ENCODE measurements at places on chromosomes 2 and 18.
A peak's percentile ranks its signal among the peaks of the same experiment; 100 is the strongest.

- DNase-seq = peak; percentile 32
Observed at GRCh38 chr2:218713922-218714321, 3.3 kb downstream of the TTLL4 start.

DNA sequence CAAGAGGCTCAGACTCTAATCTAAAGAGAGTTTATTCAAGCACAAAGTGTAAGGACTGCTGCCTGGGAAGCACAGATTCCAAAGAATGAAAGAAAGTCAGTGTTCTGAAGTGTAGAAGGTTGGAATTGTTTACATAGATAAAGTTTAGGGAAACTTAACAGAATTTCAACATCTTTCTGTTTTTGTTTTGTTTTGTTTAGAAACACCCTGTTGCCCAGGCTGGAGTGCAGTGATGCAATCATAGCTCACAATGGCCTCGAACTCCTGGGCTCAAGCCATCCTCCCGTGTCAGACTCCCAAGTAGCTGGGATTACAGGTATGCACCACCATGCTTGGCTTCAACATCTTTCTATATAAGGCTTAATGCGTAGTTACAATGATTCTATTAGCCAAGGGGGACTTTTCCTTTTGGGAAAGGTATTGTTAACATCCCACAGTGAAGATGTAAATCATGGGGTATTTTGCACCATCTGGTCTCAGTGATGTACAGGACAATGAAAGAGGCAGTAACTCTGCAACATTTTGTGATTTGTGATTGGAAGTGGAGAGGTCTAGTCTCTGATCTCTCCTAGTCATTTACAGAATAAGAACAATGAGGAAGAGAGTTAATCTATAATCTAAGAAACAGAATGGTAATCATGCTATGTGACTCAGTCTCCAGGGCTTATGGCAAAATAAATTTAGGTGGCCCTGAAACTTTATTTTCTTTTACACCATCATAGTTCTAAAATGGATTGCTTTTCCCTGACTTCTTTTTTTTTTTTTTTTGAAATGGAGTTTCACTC is 45.6 kb upstream of the MSH6 start:
- DNase-seq = no peak

- DNase-seq = no peak
Observed at GRCh38 chr2:161172901-161173540, 12.8 kb downstream of the TANK start.

GRCh38 chr2:11824901-11825828 is 78.7 kb downstream of the LPIN1 start:
- no peak for DNase-seq

- DNase-seq = peak; percentile 93
Observed at GRCh38 chr2:240624950-240625621, at the start of gene GPR35. Gene GPR35, plus strand, starts transcription at chr2:240625480. Its CDS starts 4,473 bp downstream, at chr2:240629953.

DNA sequence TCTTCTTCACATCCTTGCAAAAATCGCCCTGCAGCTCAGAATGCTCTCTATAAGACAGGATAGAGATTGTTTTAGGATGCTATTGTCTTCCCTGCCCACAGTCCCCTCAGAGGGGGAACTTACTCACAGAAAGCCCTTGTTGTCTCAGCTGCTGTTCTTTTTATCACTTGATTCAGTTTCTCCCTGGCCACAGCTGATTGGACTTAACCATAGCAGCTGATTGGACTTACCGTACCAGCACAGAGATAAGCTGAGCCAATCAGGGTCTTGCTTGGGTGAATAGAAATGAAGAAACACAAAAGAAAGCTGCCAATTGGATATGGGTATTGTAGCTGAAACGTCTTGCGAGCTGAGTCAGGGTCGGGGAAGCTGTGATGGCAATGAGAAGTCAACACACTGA is 194.2 kb upstream of the MEX3C start:
- DNase-seq = no peak

GRCh38 chr18:57002627-57003026 is 144.3 kb upstream of the BOD1L2 start:
- no peak for DNase-seq

- DNase-seq = peak; percentile 42
Observed at GRCh38 chr2:31101701-31102100, 36.5 kb downstream of the GALNT14 start.

- DNase-seq = no peak
Observed at GRCh38 chr2:165837122-165837521, 43.1 kb upstream of the GALNT3 start.

GRCh38 chr2:196990092-196990491 is 63.6 kb upstream of the PGAP1 start:
- no peak for DNase-seq

DNA sequence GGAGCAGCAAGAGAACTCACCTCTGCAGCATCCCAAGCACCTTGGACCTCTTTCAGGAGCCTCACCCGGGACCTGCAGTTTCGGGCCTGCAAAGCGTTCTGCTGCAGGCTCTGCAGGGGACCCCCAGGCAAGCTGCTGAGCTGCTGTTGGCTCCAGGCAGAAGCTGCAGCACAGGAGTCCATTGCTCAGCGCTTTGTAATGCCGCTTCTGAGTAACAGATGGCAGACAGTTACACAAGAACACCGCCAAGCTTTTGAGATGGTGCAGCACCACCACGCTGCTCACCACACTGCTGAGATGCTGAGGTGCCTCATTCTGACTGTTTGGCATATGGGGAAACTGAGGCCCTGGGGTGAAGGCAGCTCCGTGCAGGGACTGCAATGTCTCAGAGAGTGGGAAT is 1.9 kb upstream of the GALNT14 start:
- no peak for DNase-seq

DNA sequence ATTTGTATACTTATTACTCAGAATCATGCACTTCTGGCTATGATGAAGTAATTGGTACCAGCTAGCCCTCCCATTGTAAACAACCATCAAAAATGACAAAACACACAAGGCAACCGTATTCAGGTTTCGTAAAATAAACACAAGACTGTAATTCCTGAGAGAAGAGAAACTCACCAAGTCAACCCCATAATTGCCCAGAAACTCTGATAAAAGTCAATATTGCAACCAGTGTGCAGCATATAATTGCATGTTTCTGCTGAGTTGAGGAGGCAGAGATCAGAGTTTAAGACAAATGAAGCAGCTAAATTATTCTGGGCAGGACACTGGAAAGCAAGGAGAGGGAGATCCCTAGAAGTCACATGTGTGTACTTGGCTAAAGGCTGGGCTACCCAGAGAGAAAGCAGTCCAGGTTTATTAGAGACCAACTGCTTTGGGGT is 90.3 kb downstream of the ROCK2 start:
- peak; percentile 44 for DNase-seq

GRCh38 chr2:190682168-190682567 is 33.3 kb downstream of the NAB1 start:
- no peak for DNase-seq

DNA sequence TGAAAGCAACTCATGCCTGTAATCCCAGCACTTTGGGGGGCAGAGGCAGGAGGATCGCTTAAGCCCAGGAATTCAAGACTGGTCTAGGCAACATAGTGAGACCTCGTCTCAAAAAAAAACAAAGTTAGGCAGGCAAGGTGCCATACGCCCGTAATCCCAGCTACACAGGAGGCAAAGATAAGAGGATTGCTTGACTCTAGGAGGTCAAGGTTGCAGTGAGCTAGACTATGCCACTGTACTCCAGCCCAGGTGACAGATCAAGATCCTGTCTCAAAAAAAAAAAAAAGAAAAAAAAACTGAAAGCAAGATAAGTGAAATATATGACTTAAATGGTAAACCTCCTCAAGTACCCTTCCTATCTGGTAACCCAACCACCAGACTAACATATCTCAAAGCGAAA is 59.8 kb downstream of the USP34 start:
- DNase-seq = no peak

GRCh38 chr2:39492716-39493115 is 55.6 kb upstream of the MAP4K3 start:
- DNase-seq = peak; percentile 46

GRCh38 chr18:35577045-35577848 is 4.3 kb upstream of the GALNT1 start:
- DNase-seq = no peak

Data from inflammatory macrophage (primary cell).